ENCODE measurements at places on chromosomes 13 and 19.
A peak's percentile ranks its signal among the peaks of the same experiment; 100 is the strongest.

- DNase-seq = no peak
Measured at GRCh38 chr13:53112522-53112921, 83.9 kb downstream of the OLFM4 start.

GRCh38 chr19:46625731-46626130 is 842 bp upstream of the PTGIR start:
- DNase-seq = no peak

DNA sequence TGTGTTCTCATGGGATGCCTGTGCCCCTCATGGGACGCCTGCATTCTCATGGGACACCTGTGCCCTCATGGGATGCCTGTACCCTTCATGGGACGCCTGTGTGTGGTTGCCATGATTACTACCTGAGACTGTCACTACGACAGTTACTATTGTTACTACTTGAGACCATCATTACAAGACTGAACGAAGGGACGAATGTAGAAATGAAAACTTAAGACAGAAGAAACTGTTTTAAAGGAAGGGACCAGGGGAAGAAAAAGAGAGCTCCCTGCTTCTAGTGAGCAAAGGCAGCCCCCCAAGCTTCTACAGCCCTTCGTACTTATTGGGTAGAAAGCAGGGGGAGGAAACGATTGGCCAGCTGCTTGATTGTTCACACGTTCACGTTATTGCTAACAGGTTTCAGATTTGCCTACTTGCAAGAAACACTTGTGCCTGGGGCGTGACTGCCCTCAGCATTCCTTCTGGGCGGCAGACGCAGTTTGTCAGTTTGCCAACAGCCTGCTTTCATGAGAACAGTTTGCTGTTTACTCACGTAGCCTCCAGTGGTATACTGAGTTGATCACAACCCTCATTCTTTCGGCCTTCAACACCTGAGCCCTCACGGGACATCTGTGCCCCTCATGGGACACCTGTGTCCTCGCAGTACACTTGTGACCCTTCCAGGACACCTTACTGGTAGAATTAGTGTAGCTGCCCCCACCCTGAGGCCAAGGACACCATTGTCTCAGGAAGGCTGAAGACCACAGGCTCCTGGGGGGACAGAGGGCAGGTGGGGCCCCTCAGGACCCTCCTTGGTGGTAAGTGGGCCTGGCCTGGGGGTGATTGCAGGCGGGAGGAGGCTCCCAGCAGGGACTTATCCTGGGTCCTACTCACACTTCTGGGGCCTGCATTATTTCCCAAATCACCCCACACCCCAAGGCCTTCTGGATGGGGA is 2.5 kb upstream of the S1PR4 start:
- no peak for DNase-seq

DNA sequence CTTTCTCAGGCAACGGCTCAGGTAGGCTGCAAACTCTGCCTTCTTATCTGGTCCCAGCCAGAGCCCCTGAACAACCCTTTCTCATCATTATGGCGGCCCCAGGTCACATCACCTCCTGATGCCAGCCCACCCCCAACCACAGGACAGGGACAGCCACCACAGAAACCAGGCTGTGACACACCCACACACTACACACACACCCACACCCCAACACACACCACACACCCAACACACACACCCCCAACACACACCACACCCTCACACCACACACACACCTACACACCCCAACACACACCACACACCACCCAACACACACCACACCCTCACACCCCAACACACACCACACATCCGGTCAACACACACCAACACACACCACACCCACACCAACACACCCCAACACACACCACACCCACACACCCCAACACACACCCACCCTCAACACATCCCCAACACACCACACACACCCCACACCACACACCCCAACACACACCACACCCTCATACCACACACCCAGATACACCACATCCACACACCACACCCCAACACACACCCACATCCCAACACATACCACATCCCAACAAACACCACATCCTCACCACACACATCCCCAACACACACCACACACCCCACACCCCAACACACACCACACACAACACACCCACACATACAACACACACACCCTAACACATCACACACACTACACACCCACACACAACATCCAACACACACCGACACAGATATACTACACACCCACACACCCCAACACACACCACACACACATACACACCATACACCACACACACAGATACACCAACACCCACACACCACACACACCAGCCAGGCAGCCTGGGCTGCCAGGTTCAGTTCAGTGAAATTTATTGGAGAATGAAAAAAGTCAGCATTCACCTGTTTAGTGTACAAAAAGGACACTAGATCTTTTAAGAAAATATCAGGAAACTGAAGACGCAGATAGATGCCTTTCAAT is 4.2 kb upstream of the ISYNA1 start:
- DNase-seq = no peak

- DNase-seq = peak; percentile 36
Measured at GRCh38 chr13:38763446-38764381, 76.8 kb downstream of the FREM2 start.

- no peak for DNase-seq
Measured at GRCh38 chr13:31881495-31881882, 142.2 kb downstream of the RXFP2 start.

DNA sequence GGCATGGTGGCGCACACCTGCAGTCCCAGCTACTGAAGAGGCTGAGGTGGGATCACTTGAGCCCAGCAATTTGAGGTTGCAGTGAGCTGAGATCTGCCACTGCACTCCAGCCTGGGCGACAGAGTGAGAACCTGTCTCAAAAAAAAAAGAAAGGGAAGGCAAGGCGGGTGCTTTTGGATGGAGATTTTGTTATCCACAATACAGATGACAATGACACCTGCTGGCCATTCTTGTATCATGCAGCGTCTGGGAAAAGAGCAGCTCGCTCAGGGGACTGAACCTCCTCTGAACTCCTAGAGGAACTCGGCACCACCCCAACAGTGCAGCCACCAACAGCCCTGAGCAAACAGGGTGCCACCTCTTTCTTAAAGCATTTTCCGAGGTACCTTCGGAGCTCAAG is 22.8 kb downstream of the HAUS8 start:
- DNase-seq = peak; percentile 62

Data from SK-N-SH (cell line).